Suppressor macrophage treated with lipopolysaccharide for 1 hour (primary cell): ENCODE measurements at places on chromosomes 13 and 19.

GRCh38 chr13:42280537-42280936, 8.6 kb downstream of the AKAP11 start:
- no peak for DNase-seq

- DNase-seq = peak; percentile 50
Measured at GRCh38 chr19:17997969-17998826, 9.8 kb upstream of the ARRDC2 start.

- no peak for DNase-seq
Measured at GRCh38 chr13:99398071-99398470, 90.9 kb upstream of the GPR183 start.

- DNase-seq = peak; percentile 35
Measured at GRCh38 chr13:48156466-48156865, 61.6 kb upstream of the MED4 start.
